ENCODE measurements at places on chromosomes 6 and 20.

DNA sequence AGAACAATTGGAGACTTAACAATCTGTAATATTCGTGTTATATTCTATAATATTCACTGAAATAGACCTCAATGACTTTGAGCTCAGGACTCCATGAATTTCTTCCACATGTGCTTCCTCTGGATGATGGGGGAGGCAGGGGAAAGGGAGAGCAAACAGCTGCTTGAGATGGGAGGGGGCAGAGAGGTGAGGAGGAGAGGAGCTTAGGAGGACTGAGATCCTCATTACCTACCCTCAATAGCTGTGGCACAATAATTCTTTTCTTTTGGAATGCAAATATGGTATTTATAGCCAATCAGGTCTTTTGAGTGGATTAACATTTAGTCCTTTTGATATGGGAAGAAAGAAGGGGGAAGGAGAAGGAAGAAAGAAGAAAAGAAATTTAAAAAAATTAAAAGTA is 64.1 kb upstream of the ZNF217 start:
- DNase-seq, result peak; percentile 48

- peak; percentile 9 for DNase-seq
Measured at GRCh38 chr6:107185391-107185970, 70.2 kb upstream of the BEND3 start.

- no peak for DNase-seq
Measured at GRCh38 chr6:169857343-169858292, 106.2 kb downstream of the ERMARD start.

- DNase-seq, result no peak
Measured at GRCh38 chr6:143074670-143075318, 14.1 kb downstream of the AIG1 start.

- no peak for DNase-seq
Measured at GRCh38 chr20:17859002-17859615, 109.5 kb downstream of the SNX5 start.

DNA sequence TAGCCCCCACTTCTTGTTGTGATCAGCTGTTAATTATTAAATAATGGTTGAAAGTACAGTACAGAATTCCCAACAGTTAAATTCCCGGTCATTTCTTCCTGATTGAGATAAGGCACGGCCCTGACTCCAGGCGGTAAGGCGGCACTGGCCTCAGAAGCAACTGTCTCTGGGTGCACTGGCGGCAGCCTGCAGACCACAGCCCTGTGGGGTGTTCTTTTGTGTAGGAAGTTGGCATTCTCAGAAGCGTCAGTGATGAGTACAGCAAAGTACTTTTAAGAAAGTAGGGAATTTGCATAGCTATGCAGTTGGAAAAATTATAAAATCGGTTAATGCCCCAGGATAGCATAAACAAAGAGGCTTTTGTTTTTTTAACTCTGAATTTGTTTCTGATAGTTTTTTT is 50.5 kb downstream of the SAMD5 start:
- DNase-seq, result no peak

DNA sequence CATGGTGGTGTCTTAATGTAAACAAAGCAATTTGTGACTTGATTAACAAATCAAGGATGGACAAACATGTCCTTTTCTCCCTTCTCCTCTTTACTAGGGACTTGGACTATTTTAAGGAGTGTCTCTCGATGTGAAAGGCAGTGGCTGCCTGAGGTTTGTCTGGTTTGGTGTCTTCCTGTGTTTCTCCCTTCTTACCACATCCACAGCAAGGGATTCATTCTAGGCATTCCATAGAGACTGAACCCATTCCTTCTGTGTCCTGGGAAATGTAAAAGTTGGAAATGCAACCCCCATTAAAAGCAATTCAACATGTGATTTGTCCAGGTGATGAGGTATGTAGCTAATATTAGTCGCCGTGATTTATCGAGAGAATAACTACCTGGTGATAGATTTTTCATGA is 15.9 kb downstream of the NRN1 start:
- no peak for DNase-seq

GRCh38 chr6:14718861-14719260 is 527.0 kb upstream of the JARID2 start:
- no peak for DNase-seq

DNA sequence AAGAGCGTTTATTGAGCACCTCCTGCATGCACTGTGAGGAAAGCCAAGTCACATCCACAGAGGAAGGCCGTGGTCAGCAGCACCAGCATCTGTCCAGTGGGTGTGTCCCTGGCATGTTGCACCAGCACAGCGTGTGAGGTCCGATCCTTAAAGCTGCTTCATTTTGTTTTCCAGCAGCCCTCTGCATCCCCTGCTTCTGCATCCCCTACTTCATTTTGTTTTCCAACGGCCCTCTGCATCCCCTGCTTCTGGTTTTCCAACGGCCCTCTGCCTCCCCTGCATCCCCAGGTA is 147.8 kb downstream of the SYCP2 start:
- no peak for DNase-seq

DNA sequence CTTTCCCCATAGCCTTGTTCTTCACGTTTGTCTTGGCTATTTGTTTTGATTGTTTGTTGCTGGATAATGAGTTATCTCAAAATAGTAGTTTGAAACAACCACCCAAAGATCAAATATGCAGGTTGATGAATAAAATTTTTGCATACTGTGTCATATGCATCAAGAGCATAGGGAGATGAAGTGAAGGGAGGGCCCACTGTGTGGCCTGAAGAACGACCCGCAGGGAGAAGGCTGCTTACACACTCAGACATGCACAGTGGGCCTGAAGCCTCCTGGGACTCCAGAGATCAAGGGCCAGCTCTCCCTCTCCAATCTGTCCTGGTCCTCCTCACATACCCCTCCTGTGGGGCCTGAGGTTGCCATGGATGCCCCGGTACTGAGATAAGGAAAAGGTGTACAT is 16.2 kb upstream of the TREM2 start:
- no peak for DNase-seq

- no peak for DNase-seq
Measured at GRCh38 chr6:37273690-37274089, 15.7 kb upstream of the TMEM217 start.

GRCh38 chr20:3927486-3928291 is 38.5 kb downstream of the PANK2 start:
- peak; percentile 99 for DNase-seq

- no peak for DNase-seq
Measured at GRCh38 chr6:128242765-128243403, 277.5 kb downstream of the PTPRK start.

- peak; percentile 81 for DNase-seq
Measured at GRCh38 chr6:125363039-125363823, 61.5 kb upstream of the HDDC2 start.

DNA sequence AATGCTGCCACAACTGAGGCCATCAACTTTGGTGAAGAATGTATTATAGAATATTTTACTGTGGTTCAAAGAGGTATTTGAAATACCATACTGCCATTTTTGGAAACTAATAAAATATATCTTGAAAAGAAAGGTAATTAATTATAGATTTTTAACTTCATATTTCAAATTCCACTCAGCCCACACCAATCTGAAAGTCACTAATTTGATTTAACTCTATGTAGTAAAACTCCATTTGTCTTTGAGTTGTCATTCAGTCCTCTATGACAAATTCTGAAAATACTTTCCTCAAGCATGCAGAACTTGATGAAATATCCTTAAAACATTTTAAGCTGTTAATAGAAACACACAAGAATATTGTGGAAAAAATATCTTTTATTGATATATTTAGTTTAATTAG is 1196.7 kb upstream of the CITED2 start:
- DNase-seq, result no peak

- DNase-seq, result no peak
Measured at GRCh38 chr6:401239-401993, 9.9 kb downstream of the IRF4 start.

DNA sequence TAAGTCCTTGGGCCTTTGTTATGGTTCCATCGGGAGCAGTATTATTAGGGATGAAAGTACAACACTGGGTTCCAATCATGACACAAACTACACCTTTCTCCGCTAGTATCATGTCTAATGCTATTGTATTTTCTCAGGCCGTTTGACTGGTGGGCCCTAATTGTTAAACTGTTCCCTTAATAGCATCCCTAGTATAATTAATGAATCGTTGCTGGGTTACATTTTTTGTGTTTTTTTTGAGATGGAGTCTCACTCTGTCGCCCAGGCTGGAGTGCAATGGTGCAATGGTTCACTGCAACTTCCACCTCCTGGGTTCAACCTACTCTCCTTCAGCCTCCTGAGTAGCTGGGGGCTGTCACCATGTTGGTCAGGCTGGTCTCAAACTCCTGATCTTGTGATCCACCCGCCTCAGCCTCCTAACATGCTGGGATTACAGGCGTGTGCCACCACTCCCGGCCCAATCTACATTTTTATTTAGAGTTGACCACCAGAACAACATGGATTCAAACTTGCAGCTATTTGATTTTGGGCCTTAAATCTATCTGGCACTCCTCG is 4.1 kb upstream of the ZNFX1 start:
- DNase-seq, result no peak

All from NCI-H2171 treated with DMSO at 0.1 percent for 48 hours (cell line).